Activated T-helper 9 cell treated with anti-CD3 and anti-CD28 coated beads, Interleukin-2, amount 50 U/mL, for 16 hours (primary cell): ENCODE measurements at places on chromosomes 5 and 9.

DNA sequence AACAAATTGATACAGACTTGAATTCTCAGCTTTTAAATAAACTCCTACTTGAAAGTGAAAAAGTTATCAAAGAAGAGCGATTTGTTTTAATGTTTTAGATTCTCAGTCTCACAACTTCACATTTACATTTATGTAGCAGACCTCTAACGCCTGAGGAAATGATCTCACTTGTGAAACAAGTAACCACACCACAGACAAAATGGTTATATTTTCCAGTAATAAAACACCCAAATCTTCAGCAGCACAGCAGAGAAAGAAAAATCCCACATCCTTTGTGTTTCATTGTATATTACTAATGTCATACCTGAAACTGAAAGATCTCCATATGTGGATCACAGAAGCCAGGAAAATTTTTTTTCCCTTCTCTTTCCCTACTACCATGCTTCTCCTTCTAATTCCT, 29.8 kb upstream of the GZMA start:
- no peak for DNase-seq

- DNase-seq = no peak
Measured at GRCh38 chr9:17810728-17811571, 232.1 kb downstream of the SH3GL2 start.

- no peak for DNase-seq
Measured at GRCh38 chr9:86099701-86100364, 475 bp upstream of the GOLM1 start.

- no peak for DNase-seq
Measured at GRCh38 chr9:135476561-135477355, 2.8 kb upstream of the PPP1R26 start.

DNA sequence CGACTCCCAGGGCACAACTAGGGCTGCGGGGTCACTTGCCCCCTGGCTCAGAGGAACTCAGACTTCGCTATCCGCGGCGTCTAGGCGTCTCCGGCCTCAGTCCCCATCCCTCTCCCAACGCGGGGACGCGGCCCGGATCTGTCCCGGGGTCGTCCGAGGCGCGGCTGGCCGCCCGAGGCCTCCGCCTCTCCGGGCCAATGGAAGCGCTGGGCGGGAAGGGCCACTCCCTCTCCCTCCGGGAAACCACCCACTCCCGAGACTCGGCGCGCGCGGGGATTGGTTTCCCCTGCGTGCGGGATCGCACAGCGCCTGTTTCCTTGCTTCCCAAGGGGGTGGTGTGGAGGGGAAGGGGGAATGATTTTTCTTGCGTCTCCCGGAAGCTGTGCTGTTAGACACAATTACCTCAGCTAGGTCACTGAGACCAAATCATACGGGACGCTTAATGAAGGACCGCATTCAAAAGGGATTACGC, 38.3 kb downstream of the NR2F1 start:
- DNase-seq = no peak
